Endodermal cell (in vitro differentiated cells): ENCODE measurements at places on chromosomes 4 and X.

DNA sequence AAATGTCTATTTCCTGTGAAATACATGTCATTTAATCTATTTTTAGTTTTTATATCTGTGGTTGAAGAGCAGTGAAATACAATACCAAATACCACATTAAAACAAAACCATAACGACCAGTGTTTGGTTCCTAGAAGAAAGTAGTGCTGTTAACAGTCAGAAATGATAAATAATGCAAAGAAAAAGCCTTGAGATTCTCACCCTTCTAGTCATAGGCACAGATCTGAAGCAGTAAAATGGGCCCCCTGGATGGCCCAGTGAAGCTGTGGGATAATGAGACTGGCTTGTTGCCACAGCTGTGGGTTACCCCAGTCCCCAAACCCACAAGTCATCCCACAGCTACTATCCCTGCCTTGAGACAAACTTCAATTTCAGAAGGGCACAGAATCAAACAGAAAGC, 137.3 kb upstream of the RPL34 start:
- no peak for DNase-seq

DNA sequence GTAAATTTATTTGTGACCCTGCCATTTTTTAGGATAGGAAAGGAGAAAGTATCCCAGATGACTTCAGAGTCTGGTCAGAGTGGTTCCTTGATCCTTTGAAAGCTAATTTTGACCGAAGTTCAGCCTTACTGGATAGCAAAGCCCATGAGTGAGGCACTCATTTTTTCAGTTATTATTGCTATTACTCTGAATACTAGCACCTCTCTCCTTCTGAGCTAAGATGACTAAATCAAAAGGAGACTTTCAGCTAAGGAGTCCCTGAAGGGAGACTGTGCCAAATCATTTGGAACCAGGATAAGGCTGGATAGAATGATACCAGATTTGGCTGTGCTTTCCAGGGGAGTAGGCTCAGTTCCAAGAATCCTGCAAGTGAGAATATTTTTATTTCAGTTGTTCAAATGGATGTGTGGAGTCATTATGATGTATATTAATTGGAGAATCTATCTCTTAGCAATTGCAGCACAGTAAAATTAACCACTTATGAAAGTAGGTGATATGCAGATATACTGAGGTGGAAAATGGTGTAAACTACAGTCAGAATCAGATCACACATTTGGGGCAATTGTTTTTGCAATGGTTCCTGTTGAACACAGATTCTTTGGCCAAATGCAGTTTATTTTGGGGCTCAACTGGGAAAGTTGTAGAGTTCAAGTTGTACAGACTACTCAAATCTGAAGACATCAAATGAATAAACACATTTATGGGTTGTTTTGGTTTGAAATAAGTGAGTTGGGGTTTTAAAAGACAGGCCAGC, 1.2 kb downstream of the P2RY10 start:
- DNase-seq, result no peak

GRCh38 chr4:147837435-147837834, 105.5 kb downstream of the ARHGAP10 start:
- DNase-seq, result no peak

DNA sequence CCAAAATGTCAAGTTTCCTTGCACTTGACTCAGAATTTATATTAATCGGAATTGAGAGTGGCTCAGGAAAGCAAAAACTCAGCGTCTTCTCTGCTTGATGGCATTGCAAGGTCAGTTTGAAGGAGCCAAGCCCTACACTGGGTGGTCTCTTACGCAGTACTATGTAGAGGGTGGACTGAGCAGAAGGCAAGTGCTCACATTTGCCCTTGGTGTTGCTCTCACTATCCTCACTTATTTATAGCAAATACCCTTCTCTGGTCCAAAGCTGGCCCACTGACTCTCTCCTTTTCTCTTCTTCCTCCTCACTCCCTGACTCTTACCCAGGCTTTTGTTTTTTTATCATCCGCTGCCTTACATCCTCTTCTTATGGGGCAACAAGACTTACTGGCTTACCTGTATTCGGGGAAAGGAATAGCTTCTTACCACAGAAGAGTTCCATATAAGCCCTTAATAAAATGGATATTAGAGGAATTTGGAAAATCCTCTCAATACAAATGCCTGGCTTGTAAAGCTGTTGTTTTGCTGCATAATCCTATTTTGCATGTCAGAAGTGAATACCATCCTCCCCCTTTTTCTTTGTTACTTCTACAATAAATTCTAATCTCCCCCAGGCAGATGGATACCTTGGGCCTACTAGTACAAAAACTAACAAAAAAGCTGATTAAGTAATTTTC, 24.8 kb upstream of the GATB start:
- DNase-seq, result no peak

DNA sequence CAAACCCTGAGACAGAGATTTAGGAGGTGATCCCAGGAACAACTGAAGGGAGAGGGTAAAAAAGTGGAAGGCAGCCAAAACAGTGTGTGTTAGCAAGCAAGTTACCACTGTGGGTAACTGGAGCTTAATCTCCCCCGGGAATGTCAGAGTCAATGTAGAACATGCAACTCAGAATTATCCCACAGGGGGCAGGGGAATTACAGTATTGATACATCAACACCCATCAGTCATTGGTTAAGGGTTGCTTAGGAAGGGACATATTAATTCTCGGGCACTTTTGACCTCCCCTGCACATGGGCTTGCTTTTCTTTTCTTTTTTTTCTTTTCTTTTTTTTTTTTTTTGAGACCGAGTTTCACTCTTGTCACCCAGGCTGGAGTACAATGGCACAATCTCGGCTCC, 29.3 kb downstream of the CXorf58 start:
- peak; percentile 55 for DNase-seq

DNA sequence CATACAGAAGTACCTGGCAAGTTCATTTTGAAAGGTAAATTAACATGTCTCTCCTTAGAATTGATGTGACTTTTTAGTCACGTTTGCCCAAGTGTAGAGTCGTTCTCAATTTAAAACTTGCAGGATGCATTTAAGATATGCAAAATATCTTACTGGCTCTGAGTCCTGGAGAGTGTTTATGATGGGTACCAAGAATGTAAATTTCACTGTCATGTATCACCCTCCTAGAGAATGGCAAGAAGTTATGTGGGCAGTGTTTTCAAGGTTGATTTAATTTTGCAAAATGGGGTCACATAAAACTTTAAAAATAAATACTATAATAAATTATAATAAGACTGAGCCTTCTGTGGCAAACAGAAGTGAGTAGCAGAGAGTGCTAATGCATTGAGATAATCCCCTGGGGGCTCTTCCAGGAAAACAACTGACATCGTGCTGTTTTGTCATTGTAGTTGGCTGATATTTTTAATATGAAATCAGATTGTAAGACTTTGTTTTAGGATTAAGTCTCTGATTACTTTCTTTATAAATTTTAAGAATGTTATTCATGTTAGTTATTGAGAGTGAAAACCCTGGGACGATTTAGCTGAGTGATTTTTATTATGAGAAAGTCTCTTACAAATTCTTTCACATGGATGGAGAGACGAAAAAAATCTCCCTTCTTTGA, 103.0 kb downstream of the AFF1 start:
- no peak for DNase-seq

- DNase-seq, result no peak
Measured at GRCh38 chr4:45437381-45437780, 686.5 kb downstream of the GABRG1 start.

GRCh38 chrX:123153846-123154335, 30.2 kb upstream of the GRIA3 start:
- DNase-seq, result no peak

DNA sequence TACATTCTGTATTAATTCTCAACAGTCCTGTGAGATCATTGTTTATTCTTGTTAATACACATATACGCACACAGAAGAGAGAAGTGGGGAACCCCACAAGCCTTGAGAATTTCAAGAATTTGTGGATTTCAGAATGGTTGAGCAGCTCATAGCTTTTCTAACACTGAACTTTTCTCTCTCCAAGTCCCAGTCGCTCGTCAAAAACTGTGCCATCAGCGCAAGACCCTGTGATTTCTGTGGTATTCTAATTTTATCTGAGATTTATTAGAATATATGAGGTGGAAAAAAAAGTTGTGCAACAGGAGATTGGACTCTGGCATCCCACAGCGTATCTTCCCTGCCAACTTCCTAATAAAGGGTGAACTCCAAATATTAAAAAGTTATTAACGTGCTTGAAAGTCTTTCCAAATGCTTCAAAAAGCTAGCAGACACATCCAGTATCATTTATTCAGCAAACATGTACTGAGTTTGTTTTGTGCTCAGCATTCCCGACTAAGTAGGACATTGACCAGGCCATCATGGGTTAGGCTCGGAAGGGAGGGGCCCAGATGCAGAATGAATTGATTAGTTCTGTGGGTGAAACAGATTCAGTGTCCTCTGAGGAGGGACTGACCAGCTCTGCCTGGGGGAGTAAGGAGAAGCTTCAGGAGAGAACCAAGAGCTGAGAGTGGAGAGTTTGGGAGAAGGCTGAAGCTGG, 165.6 kb downstream of the CBR4 start:
- DNase-seq, result no peak

DNA sequence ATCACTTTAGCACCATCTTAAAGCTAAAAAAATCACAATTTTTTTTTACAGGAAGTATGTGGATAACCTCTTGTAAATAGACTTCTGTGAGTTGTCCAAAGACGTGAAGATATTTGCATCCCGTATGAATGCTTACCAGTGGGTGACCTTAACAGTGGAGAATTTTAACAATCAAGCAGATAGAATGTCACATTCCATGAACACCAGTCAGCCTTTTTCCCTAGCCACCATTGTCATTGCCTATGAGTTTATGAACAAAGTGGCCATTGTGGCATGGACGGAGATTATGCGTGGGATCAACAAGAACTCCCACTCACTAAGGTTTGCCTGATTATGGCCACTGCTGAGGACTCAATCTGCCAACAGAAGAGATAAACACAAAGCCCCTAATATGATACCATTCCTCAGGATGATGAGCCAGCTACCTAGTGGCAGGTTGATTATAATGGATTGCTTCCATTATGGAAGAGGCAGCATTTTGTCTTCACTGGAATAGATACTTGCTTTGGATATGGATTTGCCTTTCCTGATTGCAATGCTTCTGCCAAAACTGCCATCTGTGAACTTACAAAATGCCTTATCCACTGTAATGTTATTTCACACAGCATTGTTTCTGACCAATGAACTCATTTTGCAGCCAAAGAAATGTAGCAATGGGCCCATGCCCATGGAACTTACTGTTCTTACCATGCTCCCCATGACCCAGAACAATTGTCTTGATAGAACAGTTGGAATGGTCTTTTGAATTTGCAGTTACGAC, 830.9 kb upstream of the NDST4 start:
- DNase-seq, result no peak

DNA sequence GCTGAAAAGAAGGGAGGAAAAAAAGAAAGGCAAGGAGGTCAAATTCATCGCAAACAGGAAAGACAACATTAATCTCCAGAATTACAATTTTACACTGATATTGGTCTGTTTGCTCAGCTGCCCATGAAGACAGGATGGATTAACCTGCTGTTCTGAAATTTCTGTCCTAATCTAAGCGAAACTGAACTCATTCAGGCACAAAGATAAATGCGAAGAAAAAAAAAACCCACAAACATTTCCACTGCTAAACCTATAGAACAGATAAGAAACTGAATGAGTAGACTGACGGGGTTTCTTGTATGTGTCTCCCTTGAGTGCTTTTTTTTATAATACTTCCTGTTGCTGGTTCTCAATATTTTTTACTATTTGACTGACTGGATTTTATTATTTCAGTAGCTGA, 251.8 kb upstream of the FTHL17 start:
- DNase-seq, result no peak

GRCh38 chr4:123505095-123506010, 108.8 kb downstream of the SPRY1 start:
- peak; percentile 98 for DNase-seq

- no peak for DNase-seq
Measured at GRCh38 chr4:72186714-72187113, 154.9 kb downstream of the NPFFR2 start.

DNA sequence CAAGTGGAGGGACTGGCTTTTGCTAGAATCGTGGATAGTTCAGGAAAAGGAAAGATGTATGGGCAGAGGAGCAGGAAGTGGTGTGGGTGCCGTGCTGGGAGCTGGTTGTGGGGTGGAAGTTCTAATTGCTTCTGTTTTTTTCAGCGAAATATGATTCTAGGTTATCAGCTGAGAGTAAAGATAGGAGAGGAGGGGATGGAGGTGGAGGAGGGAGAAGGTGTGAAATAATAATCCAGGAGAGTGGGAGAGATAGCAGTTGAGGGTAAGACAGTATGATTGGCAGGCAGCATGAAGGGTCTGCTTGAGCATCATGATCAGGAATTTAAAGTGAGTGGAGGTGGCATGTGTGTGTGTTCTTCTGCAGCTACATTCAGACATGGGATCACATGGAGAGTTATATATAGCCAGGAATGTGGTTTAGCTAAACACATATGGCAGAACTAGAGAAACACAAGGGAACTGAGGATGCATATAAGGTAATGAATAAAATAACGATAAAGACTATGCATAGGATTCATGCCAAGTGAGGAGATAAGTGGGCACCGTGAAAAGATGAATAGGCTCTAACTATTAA, 133.7 kb downstream of the ANK2 start:
- DNase-seq, result no peak

GRCh38 chrX:39238006-39238405, 436.7 kb downstream of the MID1IP1 start:
- DNase-seq, result no peak

DNA sequence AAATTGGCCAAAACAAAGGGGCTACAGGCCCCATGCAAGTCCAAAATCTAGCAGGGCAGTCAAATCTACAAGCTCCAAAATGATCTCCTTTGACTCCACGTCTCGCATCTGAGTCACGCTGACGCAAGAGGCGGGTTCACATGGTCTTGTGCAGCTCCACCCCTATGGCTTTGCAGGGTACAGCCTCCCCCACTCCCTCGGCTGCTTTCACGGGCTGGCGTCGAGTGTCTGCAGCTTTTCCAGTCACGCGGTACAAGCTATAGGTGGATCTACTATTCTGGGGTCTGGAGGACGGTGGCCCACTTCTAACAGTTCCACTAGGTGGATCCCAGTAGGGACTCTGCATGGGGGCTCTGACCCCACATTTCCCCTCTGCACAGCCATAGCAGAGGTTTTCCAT, 99.2 kb upstream of the KCNIP4 start:
- DNase-seq, result no peak

DNA sequence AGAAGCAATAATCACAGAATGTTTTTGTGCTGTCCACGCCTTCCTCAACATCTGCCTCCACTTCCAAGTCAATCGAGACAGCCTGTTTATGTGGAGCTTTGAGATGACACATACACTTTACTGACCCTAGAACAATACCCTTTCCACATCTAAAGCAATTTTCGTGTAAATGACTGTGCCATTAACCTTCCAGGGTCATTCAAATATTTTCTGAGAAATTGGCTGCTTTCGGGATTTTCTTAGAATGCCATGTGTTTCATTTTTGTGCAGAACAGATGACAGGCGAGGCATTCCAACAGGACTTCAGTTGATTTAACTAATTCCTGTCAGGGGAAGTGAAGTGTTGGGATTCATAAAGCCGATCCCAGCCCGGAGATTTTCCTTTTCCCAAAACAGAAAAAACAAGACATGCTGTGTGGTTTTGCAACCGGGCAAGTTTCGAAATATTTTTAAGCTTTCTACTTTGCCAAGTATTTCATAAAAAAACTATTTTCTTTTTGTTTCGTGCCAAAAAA, 73.9 kb downstream of the SORBS2 start:
- no peak for DNase-seq
